ENCODE measurements at places on chromosomes 11 and 22.

DNA sequence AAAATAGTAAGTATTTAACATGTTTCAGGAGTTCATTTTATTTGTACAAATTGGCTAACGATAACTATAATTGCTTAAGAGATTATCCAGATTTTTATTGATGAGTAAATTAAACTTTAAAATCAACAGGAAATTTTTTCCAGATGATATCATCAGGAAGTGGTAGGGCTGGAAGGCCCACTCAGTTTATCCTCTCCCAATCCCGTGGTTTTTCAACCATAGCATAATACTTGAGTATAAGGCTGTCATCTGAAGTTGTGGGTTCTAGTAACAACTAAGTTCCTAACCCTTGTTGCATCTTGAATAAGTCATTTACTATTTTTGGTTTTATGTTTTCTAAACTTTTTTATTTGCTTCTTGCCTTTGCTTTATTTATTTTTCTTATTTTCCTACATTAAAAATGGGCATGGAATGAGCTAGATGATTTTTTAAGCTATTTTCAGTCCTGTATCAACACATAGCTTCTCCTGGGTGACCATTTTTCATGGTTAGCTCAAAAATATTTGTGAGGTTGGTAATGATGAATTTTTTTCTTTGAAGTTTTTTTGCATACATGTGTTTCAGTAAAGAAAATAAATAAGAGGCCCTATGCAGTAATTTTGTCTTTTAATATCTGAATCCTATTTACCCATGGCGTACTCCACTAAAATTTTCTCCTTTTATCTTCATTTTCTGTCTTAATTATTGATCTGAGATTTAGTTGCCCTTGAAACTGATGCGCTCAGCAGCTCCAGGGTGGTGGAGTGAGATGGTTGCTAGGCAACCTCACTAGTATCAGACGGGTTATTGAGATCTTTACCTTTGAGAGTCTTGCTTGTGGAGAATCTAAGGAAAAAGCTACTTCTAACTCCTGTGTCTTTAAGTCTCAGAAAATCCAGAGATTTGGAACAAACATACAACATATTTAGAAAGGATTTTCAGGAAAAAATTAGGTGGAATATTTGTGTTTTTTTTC is 452.0 kb upstream of the CCDC179 start:
- no peak for DNase-seq

DNA sequence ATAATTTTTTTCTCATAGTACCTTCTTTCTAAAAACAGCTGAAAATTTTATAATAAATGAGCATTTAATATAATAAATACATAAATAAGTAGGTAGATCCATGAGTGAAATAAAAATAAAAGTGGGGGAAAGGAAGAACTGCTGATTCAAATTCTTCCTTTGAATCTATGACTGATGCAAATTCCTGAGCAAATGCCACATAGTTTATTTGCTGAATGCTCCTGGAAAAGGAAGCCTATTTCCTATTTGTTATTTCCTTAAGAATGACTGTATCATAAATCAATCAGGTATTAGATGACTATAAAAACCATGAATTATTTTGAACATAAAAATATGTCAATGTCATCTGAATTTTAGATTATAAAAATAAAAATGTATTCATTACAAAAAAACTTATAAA is 16.6 kb downstream of the BTBD10 start:
- no peak for DNase-seq

DNA sequence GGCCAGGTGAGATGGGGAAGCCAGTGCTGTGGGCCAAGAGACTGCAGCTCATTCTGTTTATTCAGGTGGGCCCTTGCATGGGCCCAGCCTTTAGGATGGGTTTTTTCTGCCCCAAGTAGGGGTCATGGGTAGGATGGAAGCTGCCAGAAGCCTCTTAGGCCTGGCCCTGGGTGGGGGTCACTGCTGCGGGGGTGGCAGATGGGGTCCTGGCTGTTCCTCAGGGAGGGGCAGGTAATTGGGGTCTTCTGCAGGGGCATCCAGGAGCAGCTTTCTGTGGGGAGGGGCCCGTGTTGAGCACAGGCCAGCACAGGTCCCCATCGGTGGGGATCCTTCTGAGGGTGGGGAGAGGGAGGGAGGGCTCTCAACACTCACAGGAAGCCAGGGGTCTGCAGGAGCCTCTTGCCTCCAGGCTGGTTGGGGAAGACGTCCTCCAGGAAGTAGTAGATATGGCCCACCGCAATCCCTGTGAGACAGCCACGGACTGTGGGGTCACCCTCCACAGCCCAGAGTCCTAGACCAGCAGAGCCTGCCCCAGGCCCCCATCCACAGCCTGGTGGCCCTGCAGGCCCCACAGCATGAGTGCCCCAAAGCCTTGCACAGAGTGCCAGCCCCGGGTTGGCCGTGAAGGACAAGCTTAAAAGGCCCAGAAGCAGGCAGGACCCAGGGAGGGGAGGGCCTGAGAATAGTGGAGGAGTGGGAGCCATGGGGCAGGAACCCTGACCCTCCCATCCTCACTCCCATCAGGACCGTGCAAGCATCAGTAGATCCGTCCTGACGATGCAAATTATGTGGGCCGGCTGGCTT is 1.9 kb downstream of the DERL3 start:
- no peak for DNase-seq

DNA sequence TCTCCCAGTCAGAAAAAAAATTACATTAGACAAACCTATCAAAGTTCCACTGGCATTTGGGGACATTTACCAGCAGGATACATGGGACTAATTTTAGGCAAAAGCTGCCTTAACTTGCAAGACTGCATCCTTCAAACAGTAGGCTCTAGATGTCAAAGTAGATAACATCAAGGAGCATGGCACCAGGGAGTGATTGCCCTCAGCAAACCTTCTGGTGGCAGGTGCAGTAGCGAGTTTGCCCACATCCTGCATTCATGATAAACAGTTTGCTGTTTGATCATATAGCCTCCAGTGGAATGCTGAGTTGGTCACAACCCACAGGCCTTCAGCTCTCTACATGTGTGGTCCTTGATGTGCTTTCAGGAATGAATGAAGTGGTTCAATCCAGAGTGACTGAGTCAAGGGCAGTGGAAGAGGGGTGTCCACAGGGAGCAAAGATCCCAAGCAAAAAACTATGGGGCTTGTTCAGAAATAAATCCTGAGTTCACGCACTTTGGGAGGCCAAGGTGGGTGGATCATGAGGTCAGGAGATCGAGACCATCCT is 12.0 kb downstream of the SCGB1D2 start:
- no peak for DNase-seq

- DNase-seq = no peak
Measured at GRCh38 chr11:12009617-12010321, 1.3 kb upstream of the DKK3 start.

DNA sequence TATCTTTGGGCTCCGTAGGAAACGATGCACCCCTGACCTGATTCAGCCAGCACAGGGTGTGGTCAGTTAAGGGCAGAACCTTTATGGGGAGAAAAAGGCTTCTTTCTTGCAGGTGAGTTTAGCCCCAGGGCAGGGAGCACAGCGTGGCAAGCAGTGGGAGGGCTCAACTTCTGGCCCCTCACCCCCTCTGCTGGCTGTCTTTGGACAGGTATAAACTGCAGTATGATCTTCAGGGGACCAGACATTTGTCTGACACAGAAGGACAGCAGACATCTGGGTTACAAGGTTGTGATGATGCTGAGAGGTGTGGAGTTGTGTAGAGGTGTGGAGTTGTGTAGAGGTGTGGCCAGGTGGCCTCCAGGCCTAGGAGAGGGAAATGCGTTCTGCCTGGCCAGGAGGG is 324.0 kb upstream of the PLET1 start:
- no peak for DNase-seq

DNA sequence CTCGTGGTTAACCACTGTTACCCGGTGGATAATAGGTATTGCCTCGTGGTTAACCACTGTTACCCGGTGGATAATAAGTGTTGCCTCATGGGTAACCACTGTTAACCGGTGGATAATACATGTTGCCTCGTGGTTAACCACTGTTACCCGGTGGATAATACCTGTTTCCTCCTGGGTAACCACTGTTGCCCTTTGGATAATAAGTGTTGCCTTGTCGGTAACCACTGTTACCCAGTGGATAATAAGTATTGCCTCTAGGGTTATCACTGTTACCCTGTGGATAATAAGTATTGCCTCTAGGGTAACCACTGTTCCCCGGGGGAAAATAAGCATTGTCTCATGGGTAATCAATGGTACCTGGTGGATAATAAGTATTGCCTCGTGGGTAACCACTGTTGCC is 15.0 kb upstream of the NXPE4 start:
- DNase-seq = no peak

DNA sequence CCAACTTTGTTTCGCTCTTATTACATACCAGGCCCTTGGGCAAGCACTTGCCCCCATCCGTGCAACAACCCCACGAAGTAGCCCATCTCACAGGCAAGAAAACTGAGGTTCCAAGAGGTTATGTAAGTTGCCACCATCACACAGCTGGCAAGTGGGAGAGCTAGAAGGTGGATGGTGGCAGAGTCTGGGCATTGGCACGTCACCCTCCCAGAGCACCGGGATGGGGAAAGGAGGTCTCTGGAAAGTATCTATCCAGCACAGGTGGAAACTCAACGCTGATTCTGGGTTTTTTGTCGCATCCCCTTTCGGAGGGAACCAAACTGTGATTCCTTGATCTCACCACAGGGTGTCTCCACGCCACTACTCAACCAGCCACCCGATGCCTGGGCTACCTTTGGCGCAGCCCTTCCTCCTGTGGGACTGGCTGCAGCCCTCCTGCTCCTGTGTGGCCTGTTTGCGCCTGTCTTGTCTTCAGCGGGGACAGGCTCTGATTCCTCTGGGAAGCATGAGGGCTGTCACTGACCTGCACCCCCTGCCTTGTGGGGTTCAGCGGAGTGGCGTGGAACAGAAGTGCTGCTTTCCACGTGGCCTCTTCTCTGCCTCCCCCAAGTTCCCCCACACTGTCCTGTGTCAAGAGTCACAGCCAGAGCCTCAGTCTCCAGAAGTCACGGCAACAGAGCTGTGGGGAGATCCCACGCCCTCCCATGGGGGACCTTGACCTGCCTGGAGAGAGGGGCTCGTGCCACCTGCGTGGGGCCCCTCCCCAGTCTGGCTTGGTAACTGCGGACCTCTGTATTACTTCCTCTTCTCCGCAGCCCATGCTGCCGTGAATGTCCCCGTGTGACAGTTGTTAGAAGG is 34.4 kb upstream of the TRIM29 start:
- no peak for DNase-seq

- DNase-seq = no peak
Measured at GRCh38 chr11:111312076-111312475, 13.7 kb downstream of the POU2AF3 start.

GRCh38 chr11:74468058-74468457 is 709 bp upstream of the KCNE3 start:
- DNase-seq = no peak
